Neural progenitor cell (in vitro differentiated cells): ENCODE measurements at places on chromosomes 12 and 14. TPM values are rescaled to one million over a fixed set of nuclear protein-coding genes. Genes with fewer than 3 reads are reported as not detected.

The KLHL33 gene
- total RNA-seq = 0.22 TPM in 1 of 2 replicates, not detected in the other

The MSI1 gene
- total RNA-seq = 40.2 and 48.6 TPM in 2 replicates

The INF2 gene
- total RNA-seq = 7.8 and 24.0 TPM in 2 replicates

The CLEC7A gene
- total RNA-seq = not detected in 2 replicates

The POTEM gene
- not detected in 2 replicates for total RNA-seq

The HECTD4 gene
- total RNA-seq = 11.0 and 16.8 TPM in 2 replicates

The OTX2 gene
- total RNA-seq = 453 and 513 TPM in 2 replicates

The SOAT2 gene
- not detected in 2 replicates for total RNA-seq

The GLT1D1 gene
- total RNA-seq = 5.4 and 7.9 TPM in 2 replicates

The RASSF9 gene
- total RNA-seq = 0.06 TPM in 1 of 2 replicates, not detected in the other

The SLC5A8 gene
- not detected in 2 replicates for total RNA-seq

The GYS2 gene
- not detected in 2 replicates for total RNA-seq

The GRIP1 gene
- total RNA-seq = 25.0 and 38.2 TPM in 2 replicates

The PLA2G1B gene
- total RNA-seq = not detected in 2 replicates

The SYNE3 gene
- total RNA-seq = 0.03 and 0.06 TPM in 2 replicates

The KCNK13 gene
- not detected in 2 replicates for total RNA-seq

The TSHR gene
- total RNA-seq = not detected in 2 replicates

The ADCY4 gene
- not detected in 2 replicates for total RNA-seq
